ENCODE measurements at places on chromosomes 1 and 21.
A peak's percentile ranks its signal among the peaks of the same experiment; 100 is the strongest.

DNA sequence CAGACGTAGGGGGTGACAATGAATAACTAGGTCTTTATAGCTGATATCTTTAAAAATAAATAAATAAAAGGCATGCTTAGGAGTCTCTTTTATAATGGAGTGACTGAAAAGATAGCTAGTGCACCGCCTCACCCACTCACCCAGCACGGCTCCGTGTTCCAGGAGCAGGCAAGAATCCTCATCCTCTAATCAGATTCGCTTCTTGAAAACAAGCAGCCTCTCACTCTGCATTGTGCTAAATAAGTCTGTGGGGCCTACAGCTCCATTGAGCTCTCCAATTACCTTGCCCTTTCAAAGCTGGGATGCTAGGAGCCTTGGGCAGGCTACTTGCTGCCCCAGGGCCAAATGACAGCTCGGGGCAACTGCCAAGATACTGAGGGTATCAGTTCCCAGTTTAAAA lies 91.5 kb downstream of the TIAM1 start:
- no peak for DNase-seq

GRCh38 chr1:183571678-183572268 lies 18.5 kb downstream of the NCF2 start:
- peak; percentile 37 for DNase-seq

GRCh38 chr1:112956544-112957132 lies 642 bp upstream of the SLC16A1 start:
- DNase-seq = no peak

- no peak for DNase-seq
These were observed 79.0 kb downstream of the PTPN14 start for GRCh38 chr1:214472364-214472763.

DNA sequence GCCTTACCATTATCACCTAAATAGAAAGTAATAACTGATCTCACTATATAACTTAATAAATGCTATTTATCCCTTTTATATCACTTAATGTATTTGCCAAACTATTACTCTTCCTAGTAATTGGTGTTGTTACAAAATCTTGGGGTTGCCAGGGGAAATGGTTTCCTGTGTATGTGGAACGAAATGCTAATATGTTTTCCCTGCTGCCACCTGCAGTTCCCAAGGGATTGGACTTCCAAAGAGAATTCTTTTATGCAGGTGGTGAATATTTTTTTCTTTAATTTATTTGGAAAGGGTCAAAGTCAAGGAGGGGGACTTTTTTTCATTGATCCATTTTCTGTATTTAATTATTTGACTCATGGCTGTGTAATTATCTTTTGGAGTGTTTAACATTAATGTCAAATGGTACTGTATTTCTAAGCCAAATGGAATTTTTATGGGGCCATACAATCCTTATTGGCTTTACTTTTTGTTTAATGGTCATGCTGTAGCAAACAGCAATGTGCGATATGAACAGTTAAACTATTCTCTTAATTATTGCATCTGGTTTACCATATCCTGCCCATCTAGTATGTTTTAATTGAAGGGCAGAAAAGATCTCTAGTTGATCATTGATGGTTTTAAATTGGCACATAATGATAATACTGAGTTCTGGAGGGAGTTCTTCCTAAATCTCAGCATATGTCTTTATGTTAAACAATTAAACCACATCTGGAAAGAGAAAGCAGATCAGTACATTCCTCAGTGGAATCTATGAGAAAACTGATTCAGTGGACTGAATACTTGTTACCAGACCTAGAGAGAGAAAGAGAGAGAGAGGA lies 486.3 kb downstream of the TTLL7 start:
- no peak for DNase-seq

DNA sequence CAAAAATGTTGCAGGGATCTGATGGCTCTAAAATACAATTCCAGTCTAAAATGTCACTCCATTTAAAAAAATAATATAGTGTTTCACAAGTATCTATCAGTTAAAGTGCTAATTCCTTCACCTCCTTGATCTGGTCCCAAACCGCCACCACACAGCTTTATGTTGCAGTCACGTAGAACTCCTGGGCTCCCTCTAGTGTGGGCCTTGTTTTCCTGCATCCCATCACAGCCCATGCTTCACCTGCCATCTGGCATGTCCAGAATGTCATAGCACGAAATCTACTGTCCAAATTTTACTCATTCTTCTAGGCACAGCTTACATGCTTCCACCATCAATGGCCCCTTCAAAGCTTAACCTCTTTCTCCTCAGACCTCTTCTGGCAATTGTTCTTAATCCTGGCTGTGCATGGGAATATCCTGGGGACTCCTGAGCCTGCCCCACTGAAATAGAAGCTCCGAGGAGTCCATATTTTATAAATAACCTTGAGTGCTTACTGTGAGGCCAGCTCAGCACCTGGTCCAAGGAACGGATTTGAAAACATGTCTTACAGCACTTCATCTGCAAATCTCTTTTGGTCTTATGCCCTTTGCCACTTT lies 15.5 kb downstream of the FYB2 start:
- DNase-seq = peak; percentile 22

DNA sequence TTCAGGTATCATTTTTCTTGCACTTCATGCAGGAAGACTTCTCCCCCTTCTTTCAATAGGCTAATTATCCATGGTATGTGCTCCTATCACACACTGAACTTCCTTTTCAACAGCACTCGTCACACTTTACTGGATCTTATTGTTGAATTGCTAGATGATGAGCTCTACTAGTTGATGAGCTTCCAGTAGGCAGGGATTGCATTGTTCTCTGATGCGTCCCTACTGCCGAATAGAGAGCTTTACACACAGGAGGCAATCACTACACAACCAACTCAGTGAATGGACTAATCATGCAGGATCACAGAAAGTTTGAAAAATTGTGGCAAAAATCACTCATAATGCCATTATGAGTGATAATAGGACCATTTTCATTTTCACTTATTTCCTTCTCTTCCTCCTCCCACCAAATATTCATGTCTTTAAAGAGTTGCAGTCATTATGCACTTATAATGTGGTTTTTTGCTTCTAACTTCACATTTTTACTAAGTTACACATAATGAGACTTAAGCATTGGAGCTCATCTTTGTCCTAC lies 128.1 kb upstream of the ZNF648 start:
- no peak for DNase-seq

- DNase-seq = peak; percentile 31
These were observed 62.5 kb upstream of the ARHGAP29 start for GRCh38 chr1:94299627-94300553.

DNA sequence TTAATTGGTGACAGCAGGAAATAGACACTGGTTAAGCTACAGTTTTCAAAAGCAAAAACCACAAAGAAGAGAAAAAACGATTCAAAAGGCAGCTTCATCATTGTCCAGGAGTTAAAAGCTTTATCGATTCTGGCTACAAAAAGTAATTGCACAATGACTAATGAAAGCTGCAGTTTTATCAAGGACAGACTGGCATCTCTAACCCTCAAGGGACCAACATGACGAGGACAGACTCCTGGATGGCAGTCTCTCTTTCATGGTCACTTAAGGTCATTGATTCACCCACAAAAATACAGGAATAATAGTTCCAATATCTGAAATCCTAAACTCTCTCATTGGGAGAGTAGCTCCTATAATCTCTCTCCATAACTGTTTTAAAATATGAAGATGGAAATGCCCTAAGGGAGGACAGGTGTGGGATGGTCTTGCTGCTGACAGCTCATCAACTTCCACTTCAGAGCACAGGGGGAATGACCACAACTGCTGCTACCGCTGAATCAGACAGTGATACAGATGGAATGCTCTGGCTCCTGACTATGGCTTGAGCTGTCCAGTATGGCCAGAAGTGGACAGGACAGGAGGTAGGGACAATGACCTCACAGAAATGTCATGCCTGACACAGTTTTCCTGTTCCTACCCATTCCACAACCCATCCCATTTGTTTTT lies 17.4 kb upstream of the CPLANE2 start:
- no peak for DNase-seq

- no peak for DNase-seq
These were observed 4.8 kb downstream of the CNTN2 start for GRCh38 chr1:205047764-205048231.

DNA sequence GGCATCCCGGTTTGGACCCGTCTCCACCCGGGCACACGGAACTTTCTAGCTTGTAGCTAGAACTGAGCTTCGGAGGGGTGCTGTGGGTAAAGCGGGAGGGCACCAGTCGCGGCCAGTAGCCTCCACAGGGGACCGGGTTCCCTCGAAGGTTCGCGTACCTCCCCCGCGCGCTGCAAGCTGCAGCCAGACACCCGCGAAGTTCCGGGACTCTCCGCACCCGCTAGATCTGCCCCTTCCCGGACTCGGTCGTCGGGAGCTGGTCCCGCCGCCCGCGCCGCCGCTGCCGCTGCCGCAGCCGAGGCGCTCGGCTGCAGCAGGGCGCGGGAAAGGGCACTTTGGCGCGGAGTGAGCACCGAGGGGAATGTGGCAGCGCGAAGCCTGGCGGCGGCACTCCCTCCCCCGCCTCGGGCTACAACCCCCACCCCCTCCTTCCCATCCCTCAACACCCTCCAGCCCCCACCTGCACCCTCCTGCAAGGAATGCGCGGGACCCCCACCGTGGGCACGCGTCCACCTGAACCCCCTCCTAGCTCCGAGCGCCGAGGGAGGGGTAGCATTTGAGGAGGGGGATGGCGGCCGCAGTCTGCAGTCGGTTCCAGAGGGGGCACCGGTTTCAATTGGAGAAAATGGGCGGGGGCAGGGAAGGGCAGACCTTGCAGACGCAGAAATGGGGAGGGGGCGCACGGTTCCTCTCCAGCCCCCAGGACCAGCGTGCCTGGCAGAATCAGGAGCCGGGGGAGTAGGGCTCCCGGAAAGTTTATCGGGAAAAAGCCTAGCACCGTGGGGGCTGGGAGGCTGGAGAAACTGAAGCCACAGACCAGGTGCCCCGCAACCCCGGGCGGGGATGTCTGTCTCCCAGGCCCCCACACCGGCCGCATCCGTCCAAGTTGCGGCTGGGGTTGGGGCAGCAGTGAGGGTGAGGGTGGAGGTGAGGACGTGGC lies 968 bp downstream of the CSMD2 start:
- peak; percentile 28 for DNase-seq

DNA sequence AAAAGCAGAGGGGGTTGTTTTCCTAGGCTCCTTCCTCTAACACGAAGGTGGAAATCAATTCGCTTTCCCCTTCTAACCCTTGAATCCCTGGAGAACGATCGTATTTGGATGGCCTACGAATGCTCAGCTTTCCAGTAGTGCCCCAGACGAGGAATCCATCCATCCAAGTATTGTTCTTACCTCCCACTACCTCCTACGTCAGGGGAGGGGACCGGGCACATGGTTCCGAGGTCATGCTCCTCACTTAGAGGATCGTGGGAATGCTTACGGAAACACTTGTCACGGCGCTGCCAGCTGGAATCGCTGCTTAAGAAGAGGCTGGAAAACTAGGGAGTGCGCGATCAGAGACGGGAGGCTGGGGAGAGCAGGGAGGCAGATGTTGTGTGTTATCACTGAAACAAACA lies 47.4 kb downstream of the CAPZB start:
- no peak for DNase-seq

GRCh38 chr1:45348609-45348965 lies 8.3 kb upstream of the MUTYH start:
- DNase-seq = no peak

- DNase-seq = no peak
These were observed 3.9 kb upstream of the IFNLR1 start for GRCh38 chr1:24190983-24191461.

- DNase-seq = no peak
These were observed 146.1 kb downstream of the SIPA1L2 start for GRCh38 chr1:232483826-232484225.

DNA sequence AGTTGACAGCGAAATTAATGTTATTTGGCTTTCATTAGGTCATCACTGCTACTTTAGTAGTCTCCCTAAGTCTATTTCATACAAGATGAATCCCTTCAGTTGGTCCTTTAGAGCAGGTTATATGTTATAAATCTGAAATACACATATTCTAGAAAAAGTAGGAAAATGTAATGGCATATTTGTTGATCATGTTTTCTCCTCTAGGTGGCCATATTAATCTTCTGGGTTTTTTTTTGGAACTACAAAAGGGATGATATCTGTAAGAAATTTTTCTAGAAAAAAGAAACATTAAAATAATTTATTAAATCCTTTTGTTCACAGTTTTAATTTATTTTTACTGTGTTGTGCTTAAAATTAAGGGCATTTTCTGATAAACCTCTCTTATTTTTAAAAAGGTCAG lies 87.9 kb downstream of the SYT14 start:
- DNase-seq = no peak

DNA sequence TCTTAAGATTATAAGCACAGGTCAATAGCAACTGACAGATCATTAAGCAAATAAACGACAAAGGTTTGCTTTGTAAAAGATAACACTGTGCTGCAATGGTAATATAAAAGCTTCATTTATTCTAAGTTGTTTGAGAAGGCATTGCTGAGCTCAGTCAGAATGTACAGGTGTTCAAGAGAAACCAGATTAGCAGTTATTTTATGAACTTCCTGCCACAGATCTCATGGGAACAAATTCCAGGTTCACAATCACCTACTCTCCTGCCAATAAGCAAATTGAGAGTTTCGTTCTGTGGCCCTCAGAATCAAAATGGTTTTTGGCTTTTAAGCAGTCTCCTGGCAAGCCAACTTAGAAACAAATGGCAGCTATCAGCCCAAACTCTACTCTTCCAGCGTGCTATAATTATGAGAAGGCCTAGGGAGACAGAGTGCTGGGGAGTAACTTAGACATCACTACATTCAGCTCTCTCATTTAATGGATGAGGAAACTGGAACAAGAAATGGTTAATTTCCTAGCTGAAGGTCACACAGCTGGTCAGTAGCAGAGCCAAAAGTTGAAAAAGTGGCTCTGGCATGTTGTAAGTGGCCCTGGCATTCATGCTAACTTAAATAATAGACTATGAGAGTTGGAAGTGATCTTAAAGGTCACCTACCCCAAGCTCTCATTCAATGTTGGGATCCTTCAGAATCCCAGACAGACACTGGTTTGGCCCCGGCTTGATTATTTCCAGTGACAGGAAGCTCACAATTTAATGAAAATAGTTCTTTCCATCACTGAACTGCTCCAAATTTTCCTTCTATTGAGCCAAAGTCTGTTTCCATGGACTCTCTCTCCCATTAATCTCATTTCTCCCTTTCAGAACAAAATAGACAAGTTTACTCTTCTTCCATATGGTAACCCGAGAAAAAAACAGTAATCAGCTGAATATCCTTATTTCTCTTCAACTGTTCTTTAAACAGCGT lies 82.6 kb upstream of the EDEM3 start:
- no peak for DNase-seq

GRCh38 chr1:149849947-149850360 lies 49.4 kb upstream of the BOLA1 start:
- no peak for DNase-seq

- no peak for DNase-seq
These were observed 33.7 kb upstream of the CCSAP start for GRCh38 chr1:229376521-229376920.

DNA sequence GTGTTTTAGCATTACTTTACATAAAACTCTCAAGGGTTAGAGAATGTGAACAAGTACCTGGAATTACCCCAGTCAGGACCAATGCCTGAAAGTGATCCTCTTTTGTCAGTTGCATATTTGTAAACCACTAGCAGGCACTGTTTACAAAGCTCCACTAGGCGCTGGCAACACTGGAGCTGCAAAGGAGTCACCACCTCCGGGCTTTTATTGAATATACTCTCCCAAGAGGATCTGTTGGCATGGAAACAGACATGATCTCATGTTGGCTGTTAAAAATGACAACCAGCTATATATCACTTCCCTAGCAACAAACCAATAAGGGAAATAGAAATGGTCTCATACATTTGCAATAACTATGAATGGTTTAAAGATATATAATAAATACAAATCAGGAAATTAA lies 116.0 kb downstream of the TTLL7 start:
- DNase-seq = no peak

Measured in H54 (cell line).